ENCODE measurements at places on chromosomes 1 and 21.

DNA sequence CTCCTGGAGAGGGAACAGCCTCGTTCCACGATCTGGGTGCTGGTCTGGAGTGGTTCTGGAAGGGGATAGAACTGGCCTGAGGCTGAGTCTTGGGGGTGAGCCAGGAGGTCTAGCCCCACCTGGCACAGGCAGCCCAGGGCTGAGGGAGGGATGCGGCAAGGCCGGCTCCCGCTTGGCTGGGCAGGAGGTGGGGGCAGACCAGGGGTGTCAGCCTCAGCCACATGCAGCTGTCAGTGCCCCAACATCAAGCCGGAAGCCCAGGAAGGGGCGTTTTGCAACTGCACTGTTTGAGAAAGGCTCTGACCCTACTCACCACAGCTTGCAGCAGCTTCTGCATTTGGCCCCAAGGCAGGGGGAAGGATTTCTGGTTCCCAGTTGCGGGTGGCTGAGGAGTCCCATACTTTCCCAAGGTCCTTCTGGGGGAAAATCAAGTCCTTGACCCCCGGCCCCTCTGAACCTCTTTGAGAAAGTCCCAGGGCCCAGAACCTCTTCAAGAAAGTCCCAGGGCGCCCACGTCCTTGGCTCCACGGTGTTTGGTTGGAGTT is 2.0 kb downstream of the EFHD2 start:
- no peak for DNase-seq

- DNase-seq, result no peak
Measured at GRCh38 chr1:161943737-161944136, 79.9 kb downstream of the OLFML2B start.

- no peak for DNase-seq
Measured at GRCh38 chr1:104212239-104212638, 462.5 kb downstream of the AMY1C start.

DNA sequence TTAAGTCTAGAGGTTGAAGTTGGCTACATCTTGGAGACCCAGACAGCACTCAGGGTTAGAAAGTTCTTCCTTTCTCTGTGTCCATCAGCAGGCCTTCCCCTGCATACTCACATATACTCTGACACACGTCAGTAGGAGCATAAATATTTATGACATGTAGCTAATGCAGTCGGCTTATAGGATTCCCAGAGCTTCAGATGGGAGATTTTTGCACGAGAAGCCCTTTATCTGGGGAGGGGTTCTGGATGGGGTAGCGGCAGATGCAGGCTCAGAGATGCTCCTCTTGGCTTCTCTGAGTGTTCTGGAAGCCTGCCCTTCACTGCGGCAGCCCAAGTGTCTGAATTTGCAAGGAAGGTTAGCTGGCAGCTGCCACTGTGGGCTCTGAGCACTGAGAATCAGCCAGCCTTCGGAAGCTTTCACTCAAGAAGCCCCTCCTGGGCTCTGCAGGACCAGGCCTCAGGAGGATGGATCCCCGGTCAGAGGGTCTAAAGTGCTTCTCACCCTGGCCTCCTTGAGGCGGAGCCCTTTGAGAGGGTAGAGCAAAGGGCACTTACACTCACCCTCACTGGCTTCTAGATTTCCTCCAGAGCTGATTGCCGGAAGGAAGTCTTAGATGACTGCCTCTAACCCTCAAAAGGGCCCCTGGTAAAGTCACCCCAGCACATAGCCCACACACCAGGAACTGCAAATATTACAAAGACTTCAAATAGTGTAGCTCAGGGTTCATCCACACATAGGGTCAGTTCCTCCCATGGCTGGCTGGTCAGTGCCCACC is 68.1 kb upstream of the NFASC start:
- DNase-seq, result no peak

DNA sequence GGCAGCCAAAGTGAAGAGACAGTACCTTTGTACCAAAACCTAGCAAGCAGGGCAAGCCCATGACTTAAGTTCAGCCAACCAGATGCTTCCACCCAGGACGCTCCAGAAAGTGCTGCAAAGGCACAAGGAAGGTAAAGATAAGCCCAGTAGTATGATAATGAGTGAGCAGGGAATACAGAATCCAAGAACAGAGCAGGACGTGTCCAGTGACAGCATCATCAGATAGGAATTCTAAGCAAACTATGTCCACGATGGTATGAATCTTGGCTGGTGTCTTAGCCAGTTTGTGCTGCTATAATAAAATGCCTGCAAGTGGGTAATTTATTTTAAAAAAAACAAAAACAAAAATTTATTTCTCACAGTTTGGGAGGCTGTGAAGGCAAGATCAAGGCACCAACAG is 13.6 kb downstream of the GJA4 start:
- no peak for DNase-seq

DNA sequence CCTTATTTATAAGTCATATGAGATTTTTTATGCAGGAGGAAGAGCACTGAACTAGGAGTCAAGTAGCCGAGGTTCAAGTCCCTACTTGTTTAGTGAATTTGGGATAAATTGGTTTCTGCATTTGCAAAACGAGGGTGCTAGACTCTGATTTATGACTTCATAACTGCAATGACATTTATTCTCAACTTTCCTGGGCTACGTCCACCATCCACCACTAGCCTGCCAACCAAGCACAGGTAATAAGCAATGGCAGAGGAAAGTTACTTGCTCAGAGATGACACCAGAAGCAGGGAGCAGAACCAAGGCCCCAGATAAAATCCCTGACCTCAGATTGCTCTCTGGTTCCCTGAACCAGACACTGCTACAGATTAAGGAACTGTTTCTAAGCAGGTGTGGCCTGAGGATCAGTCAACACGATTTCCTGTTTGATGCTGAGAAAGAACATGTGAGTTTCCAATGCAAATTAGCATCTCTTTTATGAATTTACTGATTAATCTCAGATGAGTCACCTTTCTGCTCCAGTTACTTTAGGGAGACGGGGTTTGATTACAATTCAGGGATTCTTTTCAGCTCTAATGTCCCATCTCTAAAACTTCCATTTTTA is 52.7 kb downstream of the PLPP3 start:
- no peak for DNase-seq

DNA sequence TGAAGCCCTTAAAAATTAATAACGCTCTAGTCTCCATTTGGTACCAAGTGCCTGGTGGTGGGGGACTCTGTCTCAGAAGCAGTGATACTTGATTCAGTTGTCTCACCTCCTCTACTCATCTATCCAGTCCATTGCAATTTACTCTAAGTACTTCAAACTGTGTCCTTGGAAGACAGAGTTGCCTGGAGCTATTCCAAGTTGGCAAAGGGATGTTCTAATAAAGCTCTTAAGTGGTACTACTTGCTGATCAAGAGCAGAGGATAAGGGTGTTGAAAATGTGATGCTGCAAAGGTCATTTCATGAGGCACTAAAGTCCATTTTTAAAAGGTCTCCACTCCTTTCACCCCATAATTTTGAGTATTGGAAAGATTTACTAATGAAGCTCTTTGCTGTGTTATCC is 142.2 kb downstream of the NFIA start:
- no peak for DNase-seq

- DNase-seq, result no peak
Measured at GRCh38 chr1:110339407-110340206, 430 bp downstream of the RBM15 start.

DNA sequence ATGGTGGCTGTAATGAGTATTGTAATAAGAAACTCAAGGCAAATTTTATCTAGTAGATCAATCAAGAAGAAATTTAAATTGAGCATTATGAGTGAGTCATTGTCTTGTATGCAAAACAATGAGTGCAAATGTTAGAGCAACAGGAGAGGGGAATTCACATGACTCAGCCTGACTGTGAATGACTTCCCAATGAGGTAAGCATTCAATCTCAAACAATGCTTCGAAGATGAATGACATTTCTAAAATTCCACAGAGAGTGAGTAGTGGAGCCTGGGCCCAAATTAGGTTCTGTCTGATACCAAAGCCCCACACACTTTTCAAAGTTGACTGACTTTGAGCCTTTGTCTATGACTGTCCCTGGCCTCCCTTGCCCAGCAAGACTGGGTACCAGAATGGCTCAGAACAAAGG is 738.0 kb downstream of the PTPRU start:
- no peak for DNase-seq

GRCh38 chr1:167650269-167651160 is 20.5 kb downstream of the RCSD1 start:
- DNase-seq, result no peak

- no peak for DNase-seq
Measured at GRCh38 chr1:7007902-7008301, 222.6 kb downstream of the CAMTA1 start.

DNA sequence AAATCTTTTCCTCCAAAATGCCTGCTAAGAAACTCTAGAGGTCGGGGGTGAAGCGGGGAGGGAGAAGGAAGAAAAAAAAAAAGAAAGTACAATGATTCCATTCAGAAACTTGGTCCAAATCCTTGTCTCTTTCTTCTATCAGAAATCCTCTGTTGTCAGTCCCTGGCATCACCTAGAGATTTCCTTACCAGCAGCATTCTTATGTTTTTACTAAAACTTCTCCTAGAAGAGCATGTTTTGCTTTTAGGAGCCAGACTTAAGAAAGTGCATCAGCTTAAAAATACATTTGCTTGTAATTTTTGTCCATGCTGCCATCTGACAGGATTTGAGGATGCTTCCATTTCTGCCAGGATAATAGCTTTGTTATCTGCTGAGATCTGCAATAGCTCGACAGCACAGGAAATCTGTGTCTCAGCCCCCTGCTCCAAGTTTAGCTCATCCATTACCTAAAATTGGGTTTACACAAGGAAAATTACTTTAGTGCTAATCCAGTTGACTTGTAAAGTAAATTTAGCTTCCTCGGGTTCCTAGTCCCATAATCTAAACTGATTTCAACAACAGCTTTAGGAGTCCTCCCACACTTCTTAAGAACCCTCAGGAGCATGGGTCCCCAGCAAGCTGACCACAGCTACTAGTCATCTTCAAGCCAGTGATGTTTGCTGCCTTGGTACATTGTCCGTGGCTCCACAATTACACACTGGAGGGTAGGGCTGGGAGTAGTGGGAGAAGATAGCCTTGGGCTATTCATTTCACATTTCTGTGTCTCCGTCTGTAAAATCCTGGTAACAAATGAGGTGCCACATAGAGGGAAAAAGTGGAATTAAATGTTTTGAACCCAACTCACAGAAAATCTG is 92.3 kb upstream of the UBE2U start:
- DNase-seq, result no peak

GRCh38 chr1:223819730-223820514 is 25.8 kb downstream of the TP53BP2 start:
- no peak for DNase-seq

- DNase-seq, result no peak
Measured at GRCh38 chr1:212161231-212161781, 123.9 kb upstream of the PPP2R5A start.
